ENCODE measurements at places on chromosomes 5 and 9. TPM values are rescaled to one million over a fixed set of nuclear protein-coding genes. Genes with fewer than 3 reads are reported as not detected.
A peak's percentile ranks its signal among the peaks of the same experiment; 100 is the strongest.

DNA sequence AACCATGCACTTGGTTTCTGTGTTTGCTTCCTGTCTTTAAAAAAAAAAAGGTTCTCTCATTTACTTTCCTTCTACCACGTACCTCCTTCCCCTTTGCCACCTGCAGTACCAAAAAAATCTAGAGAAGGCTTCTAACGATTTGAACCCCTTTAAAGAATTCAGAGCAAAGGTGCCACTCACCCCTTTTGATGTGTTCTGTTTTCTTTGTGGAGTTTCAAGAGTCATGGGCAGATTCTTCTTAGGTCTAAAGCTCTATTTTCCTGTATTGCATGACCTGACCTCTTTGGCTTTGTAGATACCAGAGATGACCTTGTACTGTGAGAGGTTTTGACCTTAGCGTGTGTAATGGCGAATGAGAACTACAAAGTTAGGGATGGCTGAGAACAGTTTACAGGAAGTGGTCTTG, 29.0 kb downstream of the TXNDC8 start:
- no peak for DNase-seq

KCNIP1 gene
- 20.8 TPM for total RNA-seq

DNA sequence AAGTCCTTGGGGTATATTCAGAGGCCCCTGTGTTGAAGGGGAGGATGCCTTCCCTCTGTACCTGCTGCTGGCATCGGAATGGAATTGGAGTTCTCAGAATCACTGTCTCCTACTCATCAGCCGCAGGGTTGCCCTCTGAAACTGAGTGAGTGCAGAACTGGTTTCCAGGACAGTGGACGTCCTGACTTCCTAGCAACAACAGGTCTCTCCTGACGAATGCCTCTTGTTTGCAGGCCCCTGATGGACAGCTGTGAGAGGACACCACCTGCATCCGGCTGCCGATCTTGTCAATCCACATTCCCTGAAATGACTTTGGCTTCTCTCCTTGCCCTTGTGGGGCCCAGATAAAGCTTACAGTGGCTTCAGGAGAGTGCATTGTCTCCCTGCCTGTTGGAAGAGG, 274.5 kb downstream of the NSG2 start:
- no peak for DNase-seq

- DNase-seq = no peak
These were observed 16.1 kb downstream of the ACTBL2 start for GRCh38 chr5:57466544-57466943.

KLHL9 gene
- total RNA-seq = 45.3 TPM

DNA sequence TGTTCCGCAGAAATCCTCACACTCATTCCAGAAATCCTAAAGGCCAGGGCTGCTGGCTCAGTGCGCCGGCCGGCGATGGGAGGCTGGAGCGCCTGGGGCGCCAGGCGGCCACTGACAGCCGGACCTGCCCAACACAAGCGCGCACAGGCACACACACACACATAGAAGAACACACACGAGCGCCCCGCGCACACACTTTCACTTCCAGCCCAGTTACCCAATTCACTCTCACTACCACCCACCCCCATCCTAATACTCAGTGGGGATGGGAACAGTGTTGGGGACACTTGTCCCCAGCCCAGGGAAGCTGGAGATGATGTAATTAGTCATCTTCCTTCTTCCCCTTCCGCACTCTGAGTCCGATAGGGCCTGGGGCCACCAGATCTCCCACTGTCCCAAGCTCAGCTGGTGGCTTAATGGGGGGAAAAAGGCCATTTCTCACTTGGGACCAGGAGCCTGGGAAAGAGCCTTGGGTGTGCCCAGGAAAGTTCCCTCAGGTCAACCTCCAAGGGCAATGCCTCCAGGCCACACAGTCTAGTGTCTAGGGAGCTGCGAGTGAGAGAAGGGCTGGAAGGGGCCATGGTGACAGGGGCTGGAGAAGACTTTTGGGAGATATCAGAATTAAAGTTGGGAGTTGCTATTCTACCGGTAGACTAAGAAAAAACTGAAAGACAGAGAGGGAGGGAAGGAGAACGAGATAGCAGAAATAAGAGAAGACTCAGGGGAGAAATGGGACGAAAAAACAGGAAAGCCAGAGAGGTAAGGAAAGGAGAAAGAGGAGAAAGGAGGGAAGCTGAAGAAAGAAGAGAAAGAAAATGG, 1.7 kb downstream of the EBF1 start:
- peak; percentile 34 for DNase-seq
